Amniotic stem cell (primary cell): ENCODE measurements at places on chromosomes 2 and 18.
A peak's percentile ranks its signal among the peaks of the same experiment; 100 is the strongest.

DNA sequence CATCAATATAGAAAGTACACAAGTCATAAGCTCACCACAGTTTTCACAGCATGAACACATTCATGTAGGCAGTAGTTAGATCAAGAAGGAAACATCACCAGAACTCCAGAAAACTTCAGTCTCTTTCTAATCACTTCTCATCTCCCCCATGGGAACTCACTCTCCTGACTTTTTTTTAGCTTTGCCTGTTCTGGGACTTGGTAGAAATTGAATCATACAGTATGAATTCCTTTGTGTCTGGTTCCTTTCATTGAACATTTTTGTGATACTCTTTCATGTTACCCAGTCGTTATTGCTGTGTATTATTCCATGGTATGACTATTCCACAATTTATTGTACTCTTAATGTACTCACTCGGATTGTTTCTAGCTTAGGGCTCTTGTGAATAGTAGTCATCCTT, 160.2 kb downstream of the TAF4B start:
- DNase-seq, result no peak

DNA sequence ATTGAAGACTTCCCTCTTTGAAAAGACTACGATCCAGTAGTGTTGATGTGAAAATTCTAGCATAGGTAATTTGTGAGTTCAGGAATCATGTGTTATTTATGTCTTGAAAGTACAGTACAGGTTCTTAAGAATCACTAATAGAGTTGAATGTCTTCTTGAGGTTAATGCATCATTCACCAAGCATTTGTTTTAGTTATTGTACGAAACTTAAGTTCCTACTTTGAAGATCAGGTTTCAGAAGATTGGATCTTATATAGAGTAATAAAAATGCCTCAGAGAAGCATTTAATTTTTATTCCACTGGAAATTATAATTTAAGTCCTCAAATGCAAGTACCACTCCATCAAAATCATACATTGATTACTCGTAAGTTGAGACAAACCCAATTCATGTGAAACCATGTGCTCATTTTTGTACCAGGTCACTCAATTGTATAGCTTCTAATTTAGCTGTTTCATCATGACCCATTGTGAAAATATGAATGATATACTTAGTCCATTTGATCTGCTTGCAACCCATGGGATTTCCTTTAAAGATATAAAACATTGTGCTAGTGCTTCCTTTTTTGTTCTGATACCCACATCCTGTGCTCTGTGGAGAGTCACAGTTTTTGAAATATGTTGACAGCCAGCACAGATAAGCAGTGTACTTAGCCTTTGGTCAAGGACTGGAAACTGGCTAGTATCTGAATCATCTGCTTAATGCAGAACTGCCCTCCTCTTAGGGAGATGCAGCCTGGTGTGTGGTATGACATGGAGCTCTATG, 22.5 kb upstream of the RAB27B start:
- peak; percentile 28 for DNase-seq

GRCh38 chr18:36297417-36298125, at the start of gene FHOD3:
FHOD3 (plus strand) TSS chr18:36297713; CDS start chr18:36297836, 123 bp downstream.
- DNase-seq, result no peak

GRCh38 chr18:31722369-31722957, 38.1 kb upstream of the B4GALT6 start:
- DNase-seq, result no peak

GRCh38 chr2:42652086-42652485, 83.7 kb downstream of the MTA3 start:
- no peak for DNase-seq

GRCh38 chr2:44972771-44973535, 31.5 kb downstream of the SIX3 start:
- DNase-seq, result no peak

GRCh38 chr2:169287666-169288065, 74.7 kb downstream of the LRP2 start:
- no peak for DNase-seq

DNA sequence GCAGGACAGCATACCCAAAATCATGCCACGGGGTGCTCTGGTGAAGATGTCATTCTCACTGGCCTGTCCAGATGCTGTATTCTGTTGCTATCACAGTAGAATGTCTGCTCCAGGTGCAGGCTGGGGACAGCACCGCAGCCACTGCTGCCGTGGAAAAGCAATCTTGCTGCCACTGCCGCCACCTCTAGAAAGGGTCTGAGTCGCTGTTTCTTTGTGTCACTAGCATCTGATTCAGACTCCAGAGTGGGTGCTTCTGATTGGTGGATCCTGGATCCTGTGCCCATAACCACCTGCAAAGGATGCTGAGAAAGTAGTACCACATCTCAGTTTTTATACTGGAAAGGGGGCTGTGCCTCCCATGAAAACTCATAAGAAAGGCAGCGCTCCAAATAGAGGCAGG, 45.3 kb upstream of the CTLA4 start:
- DNase-seq, result no peak

DNA sequence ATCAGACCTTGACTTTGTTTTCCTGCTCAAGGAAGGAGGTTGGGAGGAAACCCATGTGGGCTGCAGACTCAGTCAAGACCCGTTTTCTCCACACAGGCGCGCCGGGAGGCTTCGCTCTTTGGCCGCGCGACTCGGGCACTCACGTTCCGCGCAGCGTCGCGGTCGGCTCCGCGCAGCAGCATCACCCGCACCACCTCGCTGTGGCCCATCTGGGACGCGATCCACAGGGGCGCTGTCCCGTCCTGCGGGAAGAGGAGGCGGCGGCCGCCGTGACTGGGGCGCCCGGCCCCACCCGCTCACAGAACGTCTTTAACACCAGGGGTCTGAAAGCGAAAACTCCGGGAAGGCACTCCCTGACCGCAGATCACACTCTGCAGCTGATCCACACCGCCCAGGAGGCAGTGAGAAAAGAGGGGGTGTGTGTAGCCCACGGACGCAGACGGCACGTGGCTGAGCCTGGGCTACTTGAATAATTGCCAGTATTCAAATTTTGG, 33.1 kb upstream of the NPC1 start:
- DNase-seq, result no peak

GRCh38 chr2:128644718-128645256, 326.1 kb upstream of the HS6ST1 start:
- DNase-seq, result no peak

DNA sequence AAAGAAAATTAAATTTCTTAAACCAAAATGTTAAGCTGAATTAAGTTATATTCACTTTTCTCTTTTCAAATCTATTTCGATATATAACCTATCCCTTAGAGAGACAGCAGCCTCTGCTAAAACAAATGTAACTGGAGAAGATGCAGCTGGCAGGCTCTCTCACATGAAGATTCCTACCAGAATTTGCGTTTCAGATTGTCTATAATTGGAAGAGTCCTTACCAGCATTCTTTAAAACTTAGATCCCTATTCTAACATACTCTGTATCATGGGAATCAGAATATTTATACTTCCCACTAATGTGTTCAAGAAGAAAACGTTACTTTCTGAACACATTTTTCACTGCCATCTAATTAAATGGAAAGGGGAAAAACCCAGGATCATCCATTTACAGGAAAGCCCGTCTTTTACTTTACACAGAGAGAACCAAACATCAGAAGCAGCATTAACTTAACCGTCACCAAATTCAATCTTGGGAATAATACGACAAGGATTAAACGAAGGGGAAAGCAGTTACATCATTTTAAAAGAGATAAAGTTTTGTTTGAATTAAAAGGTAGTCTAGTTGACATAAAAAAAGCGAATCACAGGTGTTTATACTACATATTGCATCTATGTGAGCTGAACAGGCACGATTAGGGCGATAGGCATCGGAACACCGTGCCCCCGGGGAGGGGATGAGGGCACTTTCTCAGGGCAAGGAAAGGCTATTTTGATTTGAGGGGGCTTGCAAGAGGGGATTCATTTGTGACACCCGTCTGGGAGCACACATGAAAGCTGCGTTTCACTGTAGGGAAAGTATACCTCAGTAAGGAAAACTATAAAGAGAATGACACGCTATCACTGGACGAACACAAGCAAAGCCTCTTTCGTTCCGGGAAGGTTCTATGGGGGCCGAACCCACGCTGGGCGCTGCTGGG, 1.3 kb downstream of the PTPN2 start:
- DNase-seq, result no peak

DNA sequence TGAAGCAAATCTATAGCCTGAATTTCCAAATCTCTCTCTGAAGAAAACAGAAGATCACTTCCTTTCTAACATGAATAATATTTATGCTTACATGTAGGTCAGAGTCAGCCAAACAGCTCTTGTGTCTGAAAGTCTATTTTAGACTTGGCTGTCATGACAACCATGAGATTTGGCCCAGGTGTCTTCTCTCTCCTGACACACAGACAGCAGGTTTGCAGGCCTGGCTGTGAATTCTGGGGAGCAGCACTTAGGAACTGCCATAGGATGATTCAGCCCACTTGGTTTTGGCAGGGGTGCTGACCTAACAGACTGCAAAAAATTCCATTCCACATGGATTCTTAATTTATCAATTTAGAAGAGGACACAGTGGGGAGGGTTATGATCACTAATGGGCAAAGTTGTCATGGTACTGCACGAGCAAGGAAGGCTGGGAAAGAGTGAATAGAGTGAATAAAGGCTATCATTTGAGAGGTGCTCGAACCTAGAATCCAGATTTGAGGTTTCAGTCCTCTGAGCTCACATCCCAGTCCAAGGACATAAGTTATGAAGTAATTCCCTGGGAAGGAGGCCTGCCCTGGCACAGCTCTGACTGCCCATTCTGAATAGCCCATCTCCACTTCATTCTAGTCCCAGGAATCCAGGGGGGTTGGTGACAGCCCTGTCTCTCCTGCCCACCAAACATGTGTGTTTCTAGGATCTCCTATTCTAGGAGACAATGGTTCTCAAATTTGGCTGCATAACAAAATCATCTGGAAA, 453.9 kb upstream of the TRIB2 start:
- DNase-seq, result no peak
